ENCODE measurements at places on chromosomes 3 and 15.

DNA sequence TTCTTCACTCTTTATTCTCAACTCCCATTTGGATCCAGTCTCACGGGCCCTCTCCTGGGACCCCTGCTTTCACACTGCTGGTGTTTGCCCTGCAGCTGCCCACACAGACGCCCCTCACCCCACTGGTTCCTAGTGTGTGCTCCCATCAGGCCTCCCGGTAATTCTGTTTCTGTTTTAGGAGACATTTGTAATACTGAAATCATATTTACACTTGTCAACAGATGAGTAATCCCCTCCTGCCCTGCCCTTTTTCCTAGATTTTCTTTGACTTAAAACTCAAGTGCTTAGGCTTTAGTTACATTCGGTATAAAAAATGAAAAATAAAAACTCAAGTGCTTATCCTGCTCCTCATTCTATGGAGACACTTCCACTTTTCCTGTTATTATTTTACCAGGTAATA is 18.4 kb upstream of the ABTB1 start:
- DNase-seq = no peak

- no peak for DNase-seq
Observed at GRCh38 chr15:92808598-92809063, 91.5 kb upstream of the CHD2 start.

DNA sequence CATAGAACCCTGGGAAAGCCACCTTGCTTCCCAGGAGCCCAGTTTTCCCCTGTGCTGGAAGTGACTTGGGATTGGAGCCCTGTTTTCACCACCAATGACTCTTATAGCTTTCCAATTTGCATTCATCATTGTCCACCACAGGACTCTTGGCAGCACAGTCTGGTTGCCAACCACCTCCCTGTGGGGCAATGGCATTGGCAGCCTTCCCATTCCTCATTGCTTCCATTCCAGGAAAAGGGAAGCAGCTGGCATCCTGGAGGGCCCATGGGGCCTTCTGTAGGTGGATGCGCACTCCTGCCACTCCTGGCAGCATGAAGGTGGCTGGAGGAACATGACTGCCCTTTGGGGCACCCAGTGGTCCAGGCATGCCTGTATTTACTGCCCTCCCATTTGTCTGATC is 57.7 kb downstream of the FEM1B start:
- DNase-seq = no peak

- DNase-seq = no peak
Observed at GRCh38 chr3:37979541-37980461, 10.8 kb upstream of the VILL start.

DNA sequence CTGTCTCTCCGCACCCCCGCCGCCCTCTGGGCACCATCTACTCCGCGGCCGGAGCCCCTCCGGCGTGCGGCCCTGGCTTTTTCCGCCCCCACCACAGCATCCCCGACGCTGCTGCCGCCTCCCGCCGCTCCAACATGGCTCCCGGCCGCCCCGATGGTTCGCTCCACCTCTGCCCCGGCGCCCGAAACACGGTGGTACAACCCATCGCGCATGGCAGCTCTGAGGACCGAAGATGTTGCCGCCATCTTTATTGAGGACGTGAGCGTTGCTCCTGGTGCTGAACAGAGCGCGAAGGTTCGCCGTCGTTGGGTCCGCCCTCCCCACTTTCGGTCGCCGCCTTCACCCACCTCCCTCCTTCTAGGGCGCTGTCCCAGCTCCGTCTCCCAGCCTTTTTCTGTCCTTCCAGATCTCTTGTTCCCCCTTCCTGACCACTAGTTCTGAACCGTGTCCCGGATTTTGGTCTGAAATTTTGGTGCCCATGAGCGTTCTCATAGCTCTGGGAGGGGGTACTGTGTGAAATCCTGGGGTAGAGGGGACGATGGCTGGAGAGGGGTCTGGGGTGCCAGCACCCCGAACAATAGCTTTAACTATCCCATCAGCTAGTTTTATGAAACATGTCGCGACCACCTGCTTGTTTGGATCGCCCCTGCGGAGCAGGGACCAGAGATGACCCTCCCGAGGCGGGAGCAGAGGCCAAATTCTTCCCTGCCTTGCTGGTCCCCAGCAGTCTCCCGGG is at the start of gene CELSR3:
Gene CELSR3, minus strand, starts transcription at position 134 of the 736 bp plus-strand sequence. CDS start 252 bp downstream, outside the sequence.
- peak; percentile 62 for DNase-seq

- DNase-seq = no peak
Observed at GRCh38 chr15:84949043-84949442, 32.6 kb upstream of the PDE8A start.

DNA sequence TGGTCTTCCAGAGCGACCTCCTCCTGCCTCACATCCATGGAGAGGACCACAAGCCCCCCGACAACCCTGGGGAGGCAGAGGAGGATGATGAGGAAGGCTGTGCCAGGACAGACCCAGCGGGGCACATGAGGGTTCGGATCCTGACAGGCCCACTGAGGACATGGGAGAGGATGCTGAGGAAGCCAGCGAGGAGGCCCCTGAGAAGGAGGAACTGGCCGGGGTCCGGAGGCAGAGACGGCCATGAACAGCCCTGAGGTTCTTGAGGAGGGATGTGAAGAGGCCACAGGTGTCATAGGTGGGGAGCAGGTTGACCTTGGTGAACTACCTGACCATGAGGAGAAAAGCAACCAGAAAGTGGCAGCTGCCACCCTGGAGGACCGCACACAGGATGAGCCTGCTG is 54.9 kb upstream of the WNT7A start:
- no peak for DNase-seq

- no peak for DNase-seq
Observed at GRCh38 chr15:88703533-88703932, 64.7 kb downstream of the ISG20 start.

DNA sequence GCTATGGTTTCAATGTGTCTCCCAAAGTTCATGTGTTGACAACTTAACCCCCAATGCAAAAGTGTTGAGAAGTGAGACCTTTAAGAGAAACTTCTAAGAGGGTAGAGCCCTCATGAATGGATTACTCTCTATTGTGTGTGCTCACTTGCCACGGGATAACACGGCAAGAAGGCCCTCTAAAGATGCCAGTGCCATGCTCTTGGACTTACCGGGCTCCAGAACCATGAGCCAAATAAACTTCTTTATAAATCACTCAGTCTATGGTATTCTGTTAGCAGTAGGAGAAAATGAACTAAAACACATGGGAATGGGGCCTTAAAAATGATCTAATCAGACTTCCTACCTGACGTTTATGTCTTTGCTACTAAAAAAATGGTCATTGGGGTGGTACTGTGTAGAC is 2.6 kb upstream of the TCF12 start:
- DNase-seq = no peak

DNA sequence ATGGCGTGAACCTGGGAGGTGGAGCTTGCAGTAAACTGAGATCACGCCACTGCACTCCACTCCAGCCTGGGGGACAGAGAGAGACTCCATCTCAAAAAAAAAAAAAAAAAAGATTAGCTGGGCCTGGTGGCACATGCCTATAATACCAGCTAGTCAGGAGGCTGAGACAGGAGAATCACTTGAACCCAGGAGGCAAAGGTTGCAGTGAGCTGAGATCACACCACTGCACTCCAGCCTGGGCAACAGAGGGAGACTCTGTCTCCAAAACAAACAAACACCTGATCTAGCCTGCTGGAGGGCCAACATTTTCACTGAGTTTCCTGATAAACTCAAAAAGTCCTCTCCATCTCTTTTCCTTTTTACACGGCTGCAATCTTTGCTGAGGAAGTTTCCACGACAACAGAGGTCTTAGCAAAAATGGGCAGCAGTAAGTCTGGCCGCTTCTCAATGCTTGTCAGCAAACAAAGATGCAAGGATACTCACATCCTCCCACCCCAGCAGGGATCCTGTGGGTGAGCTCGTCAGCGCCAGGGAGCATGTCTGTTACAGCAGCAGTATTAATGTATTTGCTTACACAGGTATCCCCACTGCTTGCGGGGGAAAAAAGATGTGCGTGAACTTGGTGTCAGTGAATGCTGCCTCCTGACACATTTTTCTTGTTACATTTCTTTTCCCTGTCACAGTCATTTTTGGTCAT is 21.0 kb upstream of the CCDC174 start:
- no peak for DNase-seq

DNA sequence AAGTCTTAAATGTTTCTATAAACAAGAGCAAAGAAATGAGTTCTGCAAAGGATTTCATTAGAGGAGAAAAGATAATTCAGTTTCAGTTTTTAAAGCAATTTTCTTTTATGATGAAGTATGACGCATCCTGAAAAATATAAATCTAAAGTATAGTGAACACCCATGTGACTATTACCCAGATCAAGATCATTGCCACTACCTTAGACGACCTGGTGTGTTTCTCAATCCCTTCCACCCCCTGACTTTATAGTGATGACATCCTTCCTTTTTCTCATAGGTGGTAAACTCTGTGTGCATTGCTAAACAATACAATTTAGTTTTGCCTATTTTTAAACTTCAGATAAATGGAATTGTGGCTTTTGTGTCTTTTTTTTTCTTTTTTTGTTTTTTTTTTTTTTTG is 8.4 kb downstream of the STT3B start:
- peak; percentile 42 for DNase-seq

GRCh38 chr15:37122703-37123102 is 22.4 kb upstream of the MEIS2 start:
- no peak for DNase-seq

DNA sequence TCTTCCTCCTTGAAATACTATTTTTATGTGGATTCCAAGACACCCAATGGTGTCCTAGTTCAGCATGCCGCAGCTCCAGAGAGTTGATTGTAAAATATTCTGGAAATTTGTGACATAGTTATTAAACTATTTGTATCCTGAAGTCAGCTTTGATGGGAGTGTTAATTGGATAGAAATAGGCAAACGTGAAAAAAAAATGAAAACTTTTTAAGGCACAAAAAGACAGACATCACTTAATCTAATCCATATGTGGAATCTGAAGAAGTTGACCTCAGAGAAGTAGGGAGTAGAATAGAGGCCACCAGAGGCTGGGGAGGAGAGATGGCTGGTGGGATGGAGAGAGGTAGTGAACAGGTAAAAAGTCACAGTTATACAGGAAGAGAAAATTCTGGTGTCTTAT is 704.2 kb downstream of the ROBO1 start:
- DNase-seq = no peak

- no peak for DNase-seq
Observed at GRCh38 chr15:94290730-94291129, 59.4 kb downstream of the MCTP2 start.

GRCh38 chr3:178517665-178518334 is 18.4 kb upstream of the KCNMB2 start:
- no peak for DNase-seq

- no peak for DNase-seq
Observed at GRCh38 chr15:90187257-90187868, 13.8 kb upstream of the SEMA4B start.

DNA sequence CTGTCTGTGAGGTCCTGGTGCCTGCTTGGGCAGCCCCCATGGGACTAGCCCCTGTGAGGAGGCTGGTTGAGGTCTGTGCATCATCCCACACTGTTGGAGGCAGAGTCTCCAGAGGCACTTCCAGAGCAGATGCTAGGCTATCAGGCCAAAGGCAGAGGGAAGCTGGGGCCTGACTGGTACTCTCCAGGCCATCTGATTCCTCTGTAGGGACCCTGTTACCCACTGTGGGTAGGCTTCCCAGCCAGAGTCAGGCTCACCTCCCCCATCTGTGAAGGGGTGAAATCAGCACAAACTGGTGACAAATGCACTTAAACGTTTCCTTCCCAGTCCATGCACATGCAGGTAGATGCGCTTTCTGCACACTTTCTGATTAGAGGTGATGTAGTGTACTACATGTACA is 212.6 kb upstream of the TOPAZ1 start:
- DNase-seq = no peak

DNA sequence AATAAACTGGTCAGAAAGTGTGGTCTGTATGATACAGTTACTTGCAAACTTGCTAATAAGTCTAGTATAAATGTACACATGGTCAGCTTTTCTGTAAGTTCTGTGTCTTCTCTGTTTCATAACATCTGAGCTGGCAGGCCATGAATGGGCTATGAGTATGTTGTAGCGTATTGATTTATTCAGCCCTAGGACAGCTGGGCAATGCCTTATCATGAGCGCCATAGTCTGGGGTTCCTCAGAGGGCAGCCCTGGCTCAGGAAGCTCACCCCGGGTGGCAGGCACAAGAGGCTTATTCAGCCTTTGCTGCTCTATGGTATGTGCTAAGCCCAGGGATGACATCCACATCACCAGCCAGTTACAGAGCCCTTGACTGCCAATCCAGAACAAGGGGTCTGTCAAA is 50.7 kb upstream of the CCR2 start:
- no peak for DNase-seq

DNA sequence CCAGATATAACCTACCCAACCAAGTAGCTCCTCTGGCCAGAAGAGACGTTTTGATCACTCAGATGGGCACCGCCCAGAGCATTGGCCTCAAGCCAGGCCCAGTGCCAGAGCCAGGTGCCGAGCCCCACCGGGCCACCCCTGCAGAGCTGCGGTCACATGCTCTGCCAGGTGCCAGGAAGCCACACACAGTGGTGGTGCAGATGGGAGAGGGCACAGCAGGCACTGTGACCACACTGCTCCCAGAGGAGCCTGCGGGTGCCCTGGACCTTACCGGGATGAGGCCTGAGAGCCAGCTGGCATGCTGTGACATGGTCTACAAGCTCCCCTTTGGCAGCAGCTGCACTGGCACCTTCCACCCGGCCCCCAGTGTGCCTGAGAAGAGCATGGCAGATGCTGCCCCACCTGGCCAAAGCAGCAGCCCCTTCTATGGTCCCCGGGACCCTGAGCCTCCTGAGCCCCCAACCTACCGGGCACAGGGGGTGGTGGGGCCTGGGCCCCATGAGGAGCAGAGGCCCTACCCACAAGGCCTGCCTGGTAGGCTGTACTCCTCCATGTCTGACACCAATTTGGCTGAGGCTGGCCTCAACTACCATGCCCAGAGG is 19.1 kb upstream of the APEH start:
- no peak for DNase-seq

GRCh38 chr3:129052675-129053074 is 7.9 kb upstream of the GP9 start:
- DNase-seq = no peak

GRCh38 chr3:111690242-111690641 is 95.1 kb upstream of the ZBED2 start:
- no peak for DNase-seq

DNA sequence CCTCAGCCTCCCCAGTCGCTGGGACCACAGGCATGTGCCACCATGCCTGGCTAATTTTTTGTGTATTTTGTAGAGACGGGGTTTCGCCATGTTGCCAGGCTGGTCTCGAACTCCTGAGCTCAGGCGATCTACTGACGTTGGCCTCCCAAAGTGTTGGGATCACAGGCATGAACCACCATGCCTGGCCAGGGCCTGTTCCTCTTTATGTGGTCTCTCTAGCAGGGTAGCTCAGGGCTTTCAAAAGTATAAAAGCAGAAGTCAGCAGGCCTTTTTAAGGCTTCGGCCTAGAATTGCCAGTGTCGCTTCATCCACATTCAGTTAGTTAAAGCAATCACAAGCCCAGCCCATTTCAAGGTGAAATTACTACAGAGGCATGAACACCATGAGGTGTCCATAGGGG is 7.6 kb downstream of the VHL start:
- DNase-seq = no peak

- no peak for DNase-seq
Observed at GRCh38 chr15:89566621-89567294, 8.5 kb upstream of the TICRR start.

- no peak for DNase-seq
Observed at GRCh38 chr15:26157081-26157480, 294.0 kb upstream of the ATP10A start.

- DNase-seq = no peak
Observed at GRCh38 chr15:64122936-64123351, 27.2 kb downstream of the SNX1 start.
